Epithelial cell of esophagus (primary cell): ENCODE measurements at places on chromosomes 1 and 21.
A peak's percentile ranks its signal among the peaks of the same experiment; 100 is the strongest.

GRCh38 chr1:156936721-156937220 is 16.3 kb downstream of the LRRC71 start:
- DNase-seq = no peak

DNA sequence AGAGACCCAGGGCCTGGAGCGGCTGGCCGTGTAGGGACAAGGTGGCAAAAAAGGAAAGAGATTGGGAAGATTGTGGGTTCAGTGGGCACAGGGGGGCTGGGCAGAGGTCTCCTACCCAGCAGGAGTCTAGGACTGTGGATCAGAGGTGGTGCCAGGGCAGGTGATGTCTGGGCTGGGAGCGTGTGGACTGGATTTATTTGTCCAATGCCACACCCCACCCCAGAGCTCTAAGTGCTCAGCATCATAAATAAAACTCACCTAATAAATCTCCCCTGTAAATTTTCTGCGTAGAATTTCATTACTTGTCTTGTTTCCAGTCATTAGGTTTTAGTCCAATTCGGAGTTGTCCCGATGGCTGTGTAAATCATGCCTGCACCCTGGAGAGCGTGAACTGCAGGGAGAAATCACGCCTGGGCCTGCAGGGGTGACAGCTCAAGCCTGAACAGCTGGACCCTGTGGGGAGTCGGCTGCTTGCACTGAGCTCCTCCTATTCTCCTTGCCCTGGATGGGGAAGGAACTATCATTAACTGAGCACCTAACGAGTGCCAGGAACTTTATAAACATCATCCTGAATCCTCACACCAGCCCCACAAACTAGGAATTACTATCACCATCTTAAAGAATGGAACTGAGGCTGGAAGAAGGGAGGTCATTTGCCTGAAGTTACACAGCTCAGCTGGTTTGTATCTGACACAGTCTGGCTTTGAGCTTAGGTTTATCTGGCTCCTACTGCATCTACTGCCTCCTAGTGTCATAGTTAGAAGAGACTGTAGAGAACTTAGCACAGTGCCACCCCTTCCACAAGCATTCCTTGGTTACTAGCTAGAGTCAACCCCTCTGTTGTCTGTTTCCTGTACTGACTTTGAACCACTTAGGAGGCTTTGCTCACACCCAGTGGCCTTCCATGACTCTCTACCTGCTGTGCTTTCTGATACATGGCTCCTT is 25.0 kb upstream of the POU3F1 start:
- peak; percentile 48 for DNase-seq

GRCh38 chr1:58551186-58552140 is 4.9 kb upstream of the OMA1 start:
- no peak for DNase-seq

- no peak for DNase-seq
Observed at GRCh38 chr1:213274140-213274539, 223.1 kb downstream of the RPS6KC1 start.

- DNase-seq = no peak
Observed at GRCh38 chr1:14767075-14767474, 168.6 kb downstream of the KAZN start.

DNA sequence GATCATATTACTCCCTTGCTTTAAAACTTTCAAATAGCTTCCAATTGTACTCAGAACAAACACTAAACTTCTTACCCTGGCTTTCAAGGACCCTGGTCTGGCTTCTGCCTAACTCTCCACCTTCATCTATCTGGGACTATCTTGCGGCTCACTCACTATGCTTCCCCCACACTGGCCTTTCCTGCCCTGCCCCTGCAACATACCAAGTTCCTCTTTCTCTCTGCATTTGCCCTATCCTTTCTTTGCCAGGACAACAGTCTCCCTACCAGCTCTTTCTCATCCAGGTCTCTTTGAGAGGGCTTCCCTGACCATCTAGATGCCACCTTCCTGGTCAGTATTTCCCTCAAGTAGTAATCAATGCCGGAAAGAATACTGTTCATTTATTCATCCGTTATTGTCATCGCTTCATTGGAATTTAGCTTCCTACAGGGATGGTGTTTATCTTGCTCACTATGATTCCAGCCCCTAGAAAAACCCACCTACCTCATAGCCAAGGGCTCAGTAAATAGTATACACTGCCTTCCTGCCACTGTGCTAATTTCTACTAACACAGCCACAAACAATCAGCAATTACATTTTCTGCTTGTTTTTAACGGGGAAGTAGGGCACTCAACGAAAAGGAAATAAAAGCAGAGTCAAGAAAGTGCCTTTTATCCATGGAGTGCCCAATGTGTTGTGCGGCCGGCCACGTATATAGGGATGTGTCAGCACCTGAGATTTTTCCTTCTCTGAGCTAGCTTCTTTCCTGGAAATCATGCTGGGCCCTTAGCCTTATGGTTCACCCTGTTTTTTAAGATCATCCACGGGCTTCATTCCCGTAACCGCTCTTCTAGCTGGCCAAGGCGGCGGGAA is 521 bp upstream of the CDC7 start:
- no peak for DNase-seq

DNA sequence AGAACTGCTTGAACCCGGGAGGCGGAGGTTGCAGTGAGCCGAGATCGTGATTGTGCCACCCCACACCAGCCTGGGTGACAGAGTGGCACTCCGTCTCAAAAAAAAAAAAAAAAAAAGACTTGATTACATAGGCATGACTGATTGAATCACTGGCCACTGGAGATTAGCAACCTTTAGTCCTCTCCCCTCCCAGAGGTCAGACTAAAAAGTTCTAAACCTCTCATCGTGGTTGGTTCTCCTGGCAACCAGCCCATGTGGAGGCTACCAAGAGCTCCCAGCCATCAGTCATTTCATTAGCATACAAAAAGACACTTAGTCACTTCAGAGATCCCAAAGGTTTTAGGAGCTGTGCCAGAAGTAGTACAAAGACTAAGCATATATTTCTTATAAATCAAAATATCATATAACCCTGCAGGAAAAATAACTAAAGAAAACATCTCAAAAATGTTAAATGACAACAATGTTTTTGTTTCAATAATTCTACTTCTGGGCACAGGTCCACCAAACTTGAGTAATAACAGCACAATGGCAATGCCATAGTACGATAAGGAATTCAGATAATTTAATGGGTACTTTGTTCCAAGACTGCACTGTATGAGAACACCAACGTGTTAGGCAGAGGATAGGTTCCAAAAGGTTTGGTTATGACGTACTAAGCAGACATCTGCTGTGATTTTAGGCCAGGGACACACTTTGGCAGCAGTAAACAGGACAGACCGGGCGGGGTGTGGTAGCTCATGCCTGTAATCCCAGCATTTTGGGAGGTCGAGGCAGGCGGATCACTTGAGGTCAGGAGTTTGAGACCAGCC is 18.1 kb downstream of the USP48 start:
- peak; percentile 82 for DNase-seq

DNA sequence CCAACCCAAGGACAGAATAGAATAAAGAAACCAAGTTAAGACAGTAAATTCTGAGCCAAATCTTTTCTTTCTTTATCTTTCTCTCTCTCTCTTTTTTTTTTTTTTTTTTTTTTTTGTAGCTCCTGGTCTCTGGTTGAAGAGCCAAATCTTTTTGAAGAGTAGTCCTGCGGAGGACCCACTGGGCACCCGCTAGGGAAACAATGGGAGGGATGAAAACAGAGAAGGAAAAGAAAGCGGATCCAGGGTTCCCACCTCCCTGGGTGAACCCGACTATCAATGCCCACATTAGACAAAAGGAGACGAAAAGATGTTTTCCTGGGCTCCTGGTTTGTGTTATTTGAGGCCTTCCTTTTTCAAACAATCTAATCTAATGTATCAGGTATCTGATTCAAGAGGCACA is 49.8 kb upstream of the FBXO28 start:
- DNase-seq = no peak
